Pulmonary artery endothelial cell (primary cell): ENCODE measurements at places on chromosomes 1 and 21. TPM values are rescaled to one million over a fixed set of nuclear protein-coding genes. Genes with fewer than 3 reads are reported as not detected.

PROK1 gene
- total RNA-seq, result not detected in 2 replicates

SPATA1 gene
- total RNA-seq, result 0.66 and 0.95 TPM in 2 replicates

CCDC185 gene
- total RNA-seq, result not detected in 2 replicates

OR2W3 gene
- total RNA-seq, result 0.53 TPM in 1 of 2 replicates, not detected in the other

CGN gene
- 0.71 and 0.79 TPM in 2 replicates for total RNA-seq

DCDC2B gene
- not detected in 2 replicates for total RNA-seq

GAS5 gene
- total RNA-seq, result 244 and 416 TPM in 2 replicates

SETD4 gene
- total RNA-seq, result 11.3 and 17.3 TPM in 2 replicates
